ENCODE measurements at places on chromosomes 3 and 15.

DNA sequence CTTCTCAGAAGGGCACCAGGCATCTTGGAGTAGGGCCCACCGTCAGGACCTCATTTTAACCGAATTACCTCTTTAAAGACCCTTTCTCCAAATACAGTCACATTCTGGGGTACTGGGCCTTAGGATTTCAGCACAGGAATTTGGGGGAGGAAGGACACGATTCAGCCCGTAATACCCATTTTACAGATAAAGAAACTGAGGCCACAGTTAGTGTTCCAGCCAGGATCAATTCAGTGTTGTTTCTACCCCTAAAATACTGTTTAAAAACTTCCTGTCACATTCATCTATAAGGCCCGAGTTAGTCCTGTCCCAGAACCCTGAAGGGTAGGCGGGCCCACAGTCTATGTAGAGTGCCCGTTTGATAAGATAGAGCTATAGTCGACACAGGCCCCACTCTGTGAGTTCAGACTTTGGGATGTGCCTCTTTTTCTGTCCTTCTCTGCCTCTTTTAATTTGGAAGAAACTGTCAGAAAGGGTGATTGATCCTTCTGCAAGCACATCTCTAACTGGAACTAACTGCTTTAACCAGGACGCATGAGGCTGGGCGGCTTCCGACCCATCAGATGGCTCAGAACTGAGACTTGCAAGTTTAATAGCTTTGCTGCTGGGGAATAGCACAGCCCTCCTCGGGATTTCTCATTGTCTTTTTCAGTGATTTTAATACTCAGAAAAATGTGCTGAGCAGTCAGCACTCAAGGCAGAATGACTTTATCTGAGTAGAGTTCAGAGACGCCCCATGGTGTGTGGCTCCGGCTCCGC lies 19.5 kb downstream of the BFSP2 start:
- DNase-seq = no peak

- no peak for DNase-seq
Measured at GRCh38 chr15:54387799-54388198, 409.6 kb downstream of the UNC13C start.

DNA sequence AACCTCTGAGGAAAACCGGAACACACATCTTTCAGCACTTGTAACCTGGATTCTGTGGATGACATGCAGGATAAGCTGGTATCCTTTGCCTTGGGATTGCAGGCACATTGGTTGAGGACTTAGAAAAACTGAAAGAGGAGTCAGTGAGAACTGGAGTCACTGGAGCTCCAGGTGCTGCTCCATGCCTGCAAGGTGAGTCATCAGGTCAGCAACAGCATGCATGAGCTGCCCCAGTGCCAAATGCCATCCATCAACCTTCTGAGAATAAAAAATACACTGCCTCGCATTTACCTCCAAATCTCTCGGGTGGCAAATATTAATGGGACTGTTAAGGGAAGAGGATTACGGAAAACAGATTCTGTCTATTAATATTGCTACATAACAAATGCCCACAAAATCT lies 729.1 kb downstream of the NTRK3 start:
- DNase-seq = no peak

GRCh38 chr3:67349551-67350174 lies 304.7 kb downstream of the SUCLG2 start:
- no peak for DNase-seq

DNA sequence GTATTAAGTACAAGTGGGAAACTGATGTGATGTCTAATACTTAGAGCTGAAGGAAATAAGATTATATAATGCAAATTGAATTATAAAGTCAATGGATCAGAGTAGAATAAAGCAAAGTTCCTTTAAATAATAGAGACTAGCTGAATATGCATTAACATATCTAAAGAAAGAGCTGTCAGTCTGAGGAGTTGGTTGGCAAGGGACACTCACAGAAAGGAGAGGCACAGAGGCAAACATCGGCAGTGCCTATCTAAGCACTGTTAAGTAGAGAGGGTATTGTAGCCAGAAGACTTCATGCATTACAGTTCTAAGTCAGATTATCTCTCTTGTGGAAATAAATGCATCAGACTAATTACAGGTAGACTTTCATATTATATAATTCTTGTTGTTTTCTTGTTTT lies 16.6 kb downstream of the NRG4 start:
- DNase-seq = no peak

GRCh38 chr15:70297465-70298058 lies 199.8 kb upstream of the TLE3 start:
- no peak for DNase-seq

DNA sequence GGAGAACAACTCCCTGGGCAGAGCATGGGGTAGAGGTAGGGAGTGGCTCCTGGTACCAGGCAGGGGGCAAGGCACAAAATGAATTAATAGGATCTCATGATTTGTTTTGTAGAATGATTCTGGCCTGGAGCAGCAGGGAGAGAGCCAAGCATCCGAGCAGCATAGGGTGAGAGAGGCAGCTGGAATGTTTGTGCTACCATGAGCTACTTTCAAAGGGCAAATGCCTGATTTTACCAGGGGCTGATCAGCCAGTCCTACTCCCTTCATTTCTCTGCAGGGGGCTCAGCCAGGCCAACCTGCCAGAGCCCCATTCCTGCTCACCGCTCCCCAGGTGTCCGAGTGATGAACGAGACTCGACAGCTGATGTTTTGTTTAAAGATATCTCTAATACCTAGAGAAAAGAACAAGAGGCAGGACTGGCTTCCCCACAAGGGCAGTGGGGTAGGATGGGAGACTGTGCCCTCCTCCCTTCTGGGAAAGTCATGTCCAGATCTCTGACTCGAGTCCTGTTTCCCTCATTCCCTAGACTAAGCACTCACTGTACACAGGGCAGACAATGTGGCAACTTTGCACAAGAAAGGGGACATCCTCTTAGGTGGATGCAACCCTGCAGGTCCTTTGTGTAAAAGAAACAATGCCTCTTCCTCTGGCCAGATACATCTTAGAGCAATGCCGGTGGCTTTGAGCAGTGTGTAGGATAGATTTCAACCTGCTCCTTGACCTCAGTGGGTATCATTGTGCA lies 12.9 kb downstream of the DUOX2 start:
- no peak for DNase-seq

DNA sequence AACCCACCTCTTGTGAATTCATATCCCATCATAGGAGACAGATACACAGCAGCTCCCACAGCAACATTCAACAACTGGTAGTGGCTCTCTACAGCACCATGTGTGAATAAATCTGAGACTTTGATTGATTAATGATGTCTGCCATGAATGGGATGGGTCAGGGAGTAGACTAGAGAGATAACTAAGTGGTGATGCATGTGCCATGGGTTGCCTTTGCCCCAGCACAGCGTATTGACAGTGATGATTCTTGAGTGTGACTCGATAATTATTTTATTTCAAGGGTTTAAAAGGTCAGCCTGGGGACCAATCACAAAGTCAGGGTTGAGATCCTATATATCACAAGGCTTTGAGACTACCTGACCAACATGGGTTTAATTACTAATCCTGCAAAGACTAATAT lies 295.9 kb downstream of the PTPRG start:
- no peak for DNase-seq

- DNase-seq = no peak
Measured at GRCh38 chr15:78565951-78566774, 843 bp downstream of the CHRNA5 start.

GRCh38 chr3:30770387-30770786 lies 124.1 kb downstream of the GADL1 start:
- DNase-seq = no peak

GRCh38 chr3:86382556-86382955 lies 608.4 kb downstream of the VGLL3 start:
- DNase-seq = no peak

Data from SK-N-MC (cell line).